ENCODE measurements at places on chromosomes 7 and 10.

- DNase-seq, result no peak
Measured at GRCh38 chr10:88689366-88689765, 16.7 kb upstream of the LIPK start.

DNA sequence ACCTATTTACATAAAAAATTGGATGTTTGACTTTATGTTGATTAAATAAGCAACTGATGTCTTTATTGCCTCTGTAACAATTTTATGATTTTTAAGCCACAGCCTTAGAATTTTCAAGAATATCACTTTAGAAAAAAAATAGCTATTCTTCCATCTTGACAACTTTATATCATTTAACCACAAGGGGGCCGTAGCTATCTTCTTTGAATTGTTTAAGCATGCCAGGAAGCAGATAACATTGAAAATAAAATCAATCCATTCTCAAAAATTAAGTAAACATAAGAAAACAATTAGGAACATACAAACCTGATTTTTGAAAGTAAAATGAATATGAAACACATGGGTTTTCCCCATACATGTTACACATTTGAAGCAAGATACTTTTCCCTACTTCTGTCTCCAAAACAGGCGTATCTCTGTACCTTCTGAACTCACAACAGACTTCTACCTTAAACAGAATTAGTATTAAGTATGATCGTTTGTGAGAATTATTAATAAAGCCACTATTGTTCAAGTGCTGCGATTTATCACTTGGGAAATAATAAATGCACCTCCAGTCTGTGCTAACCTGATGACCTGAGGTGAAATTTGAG lies 209.0 kb downstream of the CACNA2D1 start:
- DNase-seq, result peak; percentile 75

DNA sequence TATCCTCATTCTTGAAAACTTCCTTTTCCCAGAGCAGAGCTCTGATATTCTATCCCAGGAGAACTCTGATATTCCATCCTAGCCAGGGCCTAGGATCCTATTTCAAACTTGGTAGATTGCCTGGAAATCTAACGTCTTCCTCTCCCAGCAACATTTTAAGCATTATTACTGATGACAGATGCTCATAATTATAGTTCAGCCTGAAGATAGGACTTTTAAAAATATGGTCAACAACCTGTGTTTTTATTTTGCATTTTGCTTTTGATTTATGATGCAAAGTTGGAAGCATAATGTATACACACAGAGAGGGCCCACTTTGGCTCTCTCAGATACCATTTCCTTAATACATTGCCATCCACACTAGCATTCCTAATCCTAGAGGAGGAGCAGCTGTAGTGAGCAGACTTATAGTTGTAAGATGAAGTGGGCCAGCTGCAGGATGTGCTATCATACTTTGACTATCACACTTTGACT lies 457.4 kb upstream of the TPK1 start:
- no peak for DNase-seq

GRCh38 chr7:129095258-129095657 lies 40.3 kb upstream of the TNPO3 start:
- DNase-seq, result no peak

GRCh38 chr7:27746978-27747377 lies 7.0 kb downstream of the TAX1BP1 start:
- no peak for DNase-seq

- no peak for DNase-seq
Measured at GRCh38 chr10:63865210-63865609, 344.0 kb downstream of the REEP3 start.

All from globus pallidus (tissue), 1 donor.